Aorta (tissue), 5 donors: ENCODE measurements at places on chromosomes 3 and 15. TPM values are rescaled to one million over a fixed set of nuclear protein-coding genes. Genes with fewer than 3 reads are reported as not detected.

GRCh38 chr15:51049081-51049480, 45.6 kb downstream of the TNFAIP8L3 start:
- DNase-seq = no peak

DNA sequence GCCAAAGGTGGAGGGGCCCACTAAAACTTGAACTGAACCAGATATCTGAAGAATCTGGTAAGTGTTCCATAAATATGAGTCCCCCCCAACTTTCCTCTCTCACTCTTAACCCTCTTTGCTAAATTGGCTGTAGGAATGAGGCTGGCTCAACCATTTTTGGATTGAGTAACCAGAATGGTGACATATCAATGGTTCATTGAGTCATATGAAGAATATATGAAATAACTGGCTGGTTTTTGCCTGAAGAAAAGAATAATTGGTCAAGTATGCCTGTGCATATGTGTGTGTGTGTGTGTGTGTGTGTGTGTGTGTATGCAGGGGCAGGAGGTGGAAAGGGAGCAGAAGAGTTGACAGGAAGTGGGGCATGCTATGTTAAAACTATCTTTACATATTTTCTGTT, 472.9 kb upstream of the THBS1 start:
- DNase-seq = no peak

GRCh38 chr15:59399465-59400102, 26.9 kb upstream of the MYO1E start:
- no peak for DNase-seq

DNA sequence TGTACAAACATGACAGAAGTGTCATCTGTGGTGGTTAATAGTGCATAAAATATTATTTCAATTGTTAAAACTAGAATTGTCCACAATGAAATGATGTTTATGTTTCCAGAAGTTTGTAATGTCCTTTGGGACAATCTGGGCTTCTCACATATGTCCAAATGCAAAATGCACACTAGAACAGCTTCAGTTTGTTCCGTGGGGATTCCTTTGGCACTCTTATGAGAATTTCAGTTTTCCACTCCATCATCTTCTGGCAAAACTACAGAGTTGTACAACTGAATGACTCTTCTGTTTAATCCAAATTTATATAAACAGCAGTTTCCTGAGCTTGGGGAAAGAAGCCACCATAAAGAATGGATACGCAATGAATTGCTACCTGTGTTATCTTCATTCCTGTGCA, 2.0 kb upstream of the OR5H6 start:
- DNase-seq = no peak

- DNase-seq = no peak
Measured at GRCh38 chr15:52749258-52749657, 40.9 kb downstream of the ONECUT1 start.

- peak; percentile 57 for DNase-seq
Measured at GRCh38 chr3:126146525-126147146, 33.8 kb downstream of the ALDH1L1 start.

The COL7A1 gene
- total RNA-seq = 5.4 TPM

The CSPG4 gene
- total RNA-seq = 160 TPM

The ARRDC4 gene
- 24.5 TPM for total RNA-seq
